Fibroblast of mammary gland (primary cell): ENCODE measurements at places on chromosomes 5 and 9.

DNA sequence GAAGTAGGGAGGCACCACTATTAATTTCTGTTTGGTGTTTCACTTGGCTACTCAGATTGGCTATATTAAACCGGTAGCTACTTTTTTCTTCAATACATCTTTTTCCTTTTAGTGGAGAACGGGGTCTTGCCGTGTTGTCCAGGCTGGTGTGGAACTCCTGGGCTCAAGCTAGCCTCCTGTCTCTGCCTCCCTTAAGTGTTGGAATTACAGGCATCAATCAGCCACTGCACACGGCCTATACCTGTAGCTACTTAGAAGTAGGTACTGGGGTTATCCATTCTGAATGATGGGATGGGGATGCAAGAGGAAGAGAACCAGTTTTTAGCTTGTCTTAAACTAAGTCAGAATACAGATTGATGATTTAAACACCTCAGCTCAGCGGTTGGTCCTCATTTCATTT is 1.7 kb downstream of the UBE2D2 start:
- no peak for DNase-seq

DNA sequence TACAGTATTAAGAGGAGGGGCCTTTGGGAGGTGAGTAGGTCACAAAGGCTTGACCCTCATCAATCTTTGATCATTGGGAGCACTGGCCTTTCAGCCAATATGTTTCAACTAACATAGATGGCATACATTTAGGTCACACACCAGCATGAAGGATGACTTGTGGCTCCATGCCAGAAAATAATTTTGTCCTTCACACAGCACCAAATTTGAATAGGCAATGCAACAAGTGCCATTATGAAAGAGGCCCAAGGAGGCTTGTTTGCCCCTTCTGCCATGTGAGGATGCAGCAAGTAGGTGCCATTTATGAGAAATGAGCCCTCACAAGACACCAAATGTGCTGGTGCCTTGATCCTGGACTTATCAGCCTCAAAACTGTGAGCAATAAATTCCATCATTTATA is 81.1 kb downstream of the JAKMIP2 start:
- DNase-seq = no peak

GRCh38 chr5:1785984-1786383 is 13.7 kb downstream of the MRPL36 start:
- DNase-seq = no peak

DNA sequence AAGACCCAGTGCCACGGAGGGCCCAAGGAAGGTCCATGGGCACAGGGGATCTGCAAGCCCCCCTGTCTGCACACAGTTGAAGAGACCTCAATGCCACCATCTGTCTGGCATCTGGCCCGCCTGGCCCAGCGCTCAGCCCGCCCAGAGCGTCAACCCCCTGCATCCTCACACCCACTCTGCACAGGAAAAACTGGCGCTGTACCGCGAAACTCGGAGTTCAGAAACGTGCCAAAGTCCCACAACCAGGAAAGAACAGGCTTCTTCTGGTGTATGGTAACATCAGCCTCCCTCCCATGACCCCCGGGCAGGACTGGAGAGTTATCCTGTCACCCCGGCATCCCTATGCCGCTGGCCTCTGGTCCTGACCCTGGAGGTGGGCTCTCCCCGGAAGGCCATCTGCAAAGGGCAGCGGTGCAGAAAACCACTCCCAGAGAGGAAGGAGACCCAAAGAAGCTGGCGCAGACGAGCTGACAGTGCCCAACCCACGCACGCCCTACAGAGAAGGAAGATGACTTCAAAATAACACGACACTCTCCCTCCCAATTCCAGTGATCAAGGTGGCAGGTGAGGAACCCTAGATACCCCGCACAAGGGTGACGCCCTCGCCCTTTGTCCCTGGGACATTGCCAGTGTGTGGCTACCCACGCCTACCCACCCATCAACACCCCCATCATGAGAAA is 18.9 kb downstream of the VAV2 start:
- no peak for DNase-seq

DNA sequence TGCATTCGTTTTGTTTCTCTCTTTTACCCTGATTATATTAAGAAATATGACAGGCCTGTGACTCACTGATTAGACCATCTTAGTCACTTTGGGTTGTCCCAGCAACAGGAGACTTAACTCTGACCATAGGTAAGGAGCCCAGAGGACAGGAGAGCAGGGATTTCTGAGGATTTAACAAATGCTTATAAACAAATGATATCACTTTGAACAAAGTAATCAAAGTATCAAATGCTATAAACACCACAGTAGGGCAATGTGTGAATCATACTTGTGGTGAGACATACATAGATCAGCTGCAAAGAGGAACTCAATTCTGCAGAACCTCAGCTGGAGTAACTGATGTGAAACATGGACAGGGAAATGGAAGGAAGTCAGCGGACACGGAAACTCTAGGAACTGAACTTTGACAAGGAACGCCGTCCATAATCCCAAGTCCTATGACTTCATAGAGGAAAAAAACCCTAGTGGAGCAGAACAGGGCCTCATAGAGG is 190.6 kb upstream of the MSX2 start:
- peak; percentile 90 for DNase-seq

DNA sequence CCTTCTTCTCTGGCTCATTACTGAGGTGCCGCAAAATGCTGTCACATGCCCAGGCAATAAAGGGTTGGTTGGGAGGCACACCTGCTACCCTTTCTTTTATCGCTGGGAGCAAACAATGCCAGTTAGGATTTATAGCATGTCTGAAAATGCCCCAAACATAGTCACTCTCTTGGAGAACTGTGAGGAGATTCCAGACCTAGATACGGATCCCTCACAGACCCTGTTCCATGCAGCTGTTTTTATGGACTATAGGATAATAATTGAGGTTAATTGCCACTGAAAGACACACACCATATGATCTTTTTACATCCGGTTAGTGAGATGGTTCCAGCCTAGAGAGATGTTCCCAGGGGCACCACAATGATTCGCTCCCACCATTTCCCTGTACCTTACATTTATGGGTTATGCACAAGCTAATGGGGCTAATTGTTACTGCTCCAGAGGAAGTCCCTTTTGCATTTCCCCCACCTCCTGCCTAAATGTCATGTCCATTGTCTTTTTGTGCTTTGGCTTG is 318.1 kb downstream of the PIK3R1 start:
- no peak for DNase-seq

GRCh38 chr5:1239505-1240251 is 14.5 kb downstream of the SLC6A18 start:
- DNase-seq = no peak

DNA sequence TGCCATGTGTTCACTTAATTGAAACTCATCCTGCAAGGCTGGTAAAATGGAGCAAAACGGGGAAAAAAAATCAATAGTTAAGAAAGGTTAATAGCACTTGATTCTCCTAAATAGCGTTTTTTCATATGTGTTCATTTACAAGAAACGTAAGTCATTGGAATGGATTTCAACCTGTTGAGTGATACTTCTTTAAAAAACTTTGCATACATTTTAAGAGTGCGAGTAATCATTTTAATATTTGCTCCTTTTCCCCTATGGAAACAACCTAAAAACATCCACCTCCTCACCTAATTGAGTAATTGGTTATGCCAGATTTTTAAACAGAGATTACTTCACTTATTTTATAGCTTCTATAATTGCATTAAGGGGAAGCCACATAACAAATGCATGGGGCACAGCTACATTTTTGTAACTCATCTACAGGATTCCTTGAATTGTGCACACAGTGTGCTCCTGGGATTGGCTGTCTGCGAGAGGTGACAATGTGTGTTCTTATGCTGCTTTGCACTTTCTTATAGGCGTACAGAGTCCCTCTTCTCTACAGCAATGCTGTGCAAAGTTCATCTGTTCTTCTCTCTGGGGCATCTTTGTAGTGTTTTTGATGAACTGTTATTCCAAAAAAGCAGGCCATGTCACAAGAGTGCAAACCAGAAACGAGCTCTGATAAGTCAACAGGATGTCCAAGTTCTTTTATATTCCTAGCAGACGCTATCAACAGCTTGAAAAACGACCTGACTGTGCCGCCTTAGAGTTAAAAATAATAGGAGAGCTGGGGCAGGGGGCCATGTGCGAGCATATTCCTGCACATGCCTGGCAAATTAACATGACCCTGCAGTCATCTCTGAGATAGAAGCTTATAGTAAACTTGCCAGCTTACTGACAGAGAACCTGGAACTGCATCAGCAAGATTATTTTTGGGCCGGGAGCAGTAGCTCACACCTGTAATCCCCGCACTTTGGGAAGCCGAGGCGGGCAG is 117.9 kb downstream of the GOLPH3 start:
- no peak for DNase-seq

DNA sequence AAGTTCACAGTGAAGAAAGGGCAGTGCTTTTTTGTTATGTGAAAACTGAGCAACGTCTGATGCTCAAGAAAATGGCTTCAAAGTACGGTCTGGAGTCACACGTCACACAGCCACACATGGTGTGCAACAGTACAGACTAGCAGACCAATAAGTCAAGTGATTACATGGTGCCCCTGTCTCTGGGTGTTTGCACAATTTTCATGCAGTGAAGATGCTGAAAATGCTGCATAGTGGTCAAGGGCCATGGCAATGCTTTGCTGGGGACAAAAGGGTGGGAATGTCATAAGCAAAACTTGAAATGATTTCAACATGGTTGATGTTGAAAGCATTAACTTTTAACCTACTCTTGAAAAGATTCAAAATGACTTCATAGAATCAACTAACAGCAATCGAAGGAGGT is 231.2 kb downstream of the EBF1 start:
- DNase-seq = peak; percentile 37

DNA sequence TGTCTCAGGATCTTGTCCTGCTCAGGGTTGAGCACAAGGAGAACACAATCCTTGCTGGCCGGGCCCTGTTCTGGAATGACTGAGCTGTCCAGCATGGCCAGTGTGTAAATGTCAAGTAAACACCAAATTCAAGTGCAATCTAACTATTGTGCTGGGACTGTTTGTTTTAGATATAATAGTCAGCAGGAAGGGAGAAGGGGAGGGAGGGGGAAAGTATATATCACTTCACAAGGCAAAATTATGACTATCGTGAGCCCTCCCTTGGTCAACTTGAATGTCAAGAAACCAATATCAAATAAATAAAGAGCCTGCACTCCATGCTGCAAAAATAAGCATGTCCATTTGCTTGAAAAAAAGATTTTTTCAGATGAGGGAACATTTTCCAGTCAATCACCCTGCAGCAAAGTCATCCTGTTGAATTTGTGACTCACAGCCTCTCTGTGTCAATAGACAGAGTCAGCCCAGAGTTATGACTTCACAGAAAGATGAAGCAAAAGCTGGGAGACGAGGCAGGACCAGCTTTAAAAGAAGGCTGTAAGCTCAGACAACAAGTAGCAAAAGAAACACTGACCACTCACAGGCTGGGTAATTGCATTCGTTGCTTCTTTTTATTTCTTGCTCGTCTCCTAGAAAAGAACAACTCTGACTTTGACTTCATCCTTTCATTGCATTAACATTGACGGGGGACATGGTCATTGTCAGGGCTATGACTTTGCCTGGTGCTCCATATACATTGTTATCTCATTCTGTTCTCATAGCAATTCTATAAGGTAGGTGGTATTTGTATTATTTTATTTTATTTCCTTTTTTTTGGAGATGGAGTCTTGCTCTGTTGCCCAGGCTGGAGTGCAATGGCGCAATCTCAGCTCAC is 15.3 kb upstream of the KLF4 start:
- peak; percentile 94 for DNase-seq

GRCh38 chr9:70113403-70114022 is 69.9 kb downstream of the MAMDC2 start:
- DNase-seq = peak; percentile 77

GRCh38 chr5:18745042-18745987 is 1111.1 kb downstream of the TAF11L14 start:
- DNase-seq = peak; percentile 3

- no peak for DNase-seq
These were observed 10.4 kb upstream of the PPARGC1B start for GRCh38 chr5:149719666-149720065.

DNA sequence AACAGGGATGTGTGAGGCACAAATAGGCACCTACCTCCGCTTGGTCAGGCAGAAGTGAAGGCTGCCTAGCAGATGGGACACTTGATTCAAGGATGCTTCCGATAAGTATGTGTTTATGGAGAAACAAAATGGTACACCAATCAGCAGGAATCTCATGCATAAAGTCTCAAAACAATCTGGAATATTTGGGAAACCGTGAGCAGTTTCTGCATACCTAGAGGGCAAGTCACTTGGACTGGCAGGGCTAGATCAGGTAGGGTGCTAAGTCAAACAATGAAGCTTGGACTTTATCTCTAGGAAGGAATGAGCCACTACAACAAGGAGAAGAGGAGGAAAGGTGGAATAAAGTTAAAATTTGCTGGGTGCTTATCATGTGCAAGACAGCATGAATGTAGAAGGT is 5.5 kb downstream of the EPB41L4A start:
- DNase-seq = no peak

GRCh38 chr5:159825551-159826051 is 90.7 kb upstream of the ADRA1B start:
- DNase-seq = peak; percentile 29

GRCh38 chr9:130029223-130029973 is 13.6 kb downstream of the FNBP1 start:
- DNase-seq = no peak

DNA sequence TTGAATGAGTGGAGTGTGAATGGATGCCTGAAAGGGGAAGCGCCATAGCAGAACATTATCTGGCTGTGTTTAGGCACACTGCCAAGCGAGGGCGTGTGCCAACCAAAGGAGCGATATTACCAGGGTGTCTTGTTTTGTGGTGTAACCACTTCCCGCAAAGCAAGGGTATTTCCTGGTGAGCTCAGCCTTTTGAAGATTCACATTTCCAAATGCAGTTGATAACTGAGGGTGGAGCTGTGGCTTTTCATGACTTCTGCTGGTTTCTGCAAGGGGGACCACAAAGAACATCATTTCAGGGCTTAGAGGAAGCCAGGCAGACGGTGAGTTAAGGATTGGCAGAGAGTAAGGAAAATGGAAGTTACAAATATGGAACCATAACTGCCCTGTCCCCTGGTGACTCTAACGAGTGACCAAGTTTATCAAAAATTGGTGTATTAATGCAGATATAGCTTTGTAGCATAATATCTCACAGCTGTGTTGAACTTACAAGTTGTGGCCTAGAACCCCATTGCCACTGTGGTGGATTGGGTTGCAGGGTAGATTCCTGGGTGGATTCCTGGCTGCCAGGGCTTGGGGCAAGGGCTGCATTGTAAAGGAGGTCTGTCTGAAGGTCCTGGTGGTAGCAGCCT is 71.4 kb downstream of the RALGPS1 start:
- DNase-seq = peak; percentile 73

DNA sequence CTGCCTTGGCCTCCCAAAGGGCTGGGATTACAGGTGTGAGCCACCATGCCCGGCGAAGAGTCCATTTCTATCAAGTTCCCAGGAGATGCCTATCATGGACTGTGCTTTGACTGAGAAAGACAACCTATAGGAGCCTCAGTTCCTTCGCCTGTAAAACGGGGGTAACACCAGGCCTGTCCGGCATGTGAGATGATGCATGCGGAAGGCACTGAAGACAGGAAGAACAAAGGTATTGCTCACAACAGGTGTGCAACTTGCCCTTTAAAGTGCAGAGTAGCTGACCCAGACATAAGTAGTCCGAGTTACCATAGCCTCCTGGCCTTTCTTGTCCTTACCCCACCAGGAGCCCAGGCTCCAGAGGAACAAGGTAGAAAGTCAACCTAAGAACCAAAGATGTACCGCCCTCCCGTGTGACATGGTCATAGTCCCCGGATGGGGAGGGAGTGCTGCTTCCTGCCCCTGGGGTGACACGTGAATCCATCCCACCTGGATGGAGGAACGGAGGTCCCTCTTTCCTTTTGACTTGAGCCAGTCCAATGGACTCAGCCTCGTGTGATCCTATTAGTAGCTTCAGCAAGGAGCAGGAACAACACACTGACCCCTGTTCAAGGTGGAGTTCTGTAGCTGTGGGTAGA is 60.3 kb downstream of the HSPA4 start:
- DNase-seq = no peak

- DNase-seq = peak; percentile 79
These were observed 10.7 kb downstream of the OR2V1 start for GRCh38 chr5:181120306-181120705.
